OCI-M1 (cell line): ENCODE measurements at places on chromosomes 1 and 21.
A peak's percentile ranks its signal among the peaks of the same experiment; 100 is the strongest.

GRCh38 chr1:23083714-23084480 lies 64.6 kb downstream of the KDM1A start:
- no peak for DNase-seq

DNA sequence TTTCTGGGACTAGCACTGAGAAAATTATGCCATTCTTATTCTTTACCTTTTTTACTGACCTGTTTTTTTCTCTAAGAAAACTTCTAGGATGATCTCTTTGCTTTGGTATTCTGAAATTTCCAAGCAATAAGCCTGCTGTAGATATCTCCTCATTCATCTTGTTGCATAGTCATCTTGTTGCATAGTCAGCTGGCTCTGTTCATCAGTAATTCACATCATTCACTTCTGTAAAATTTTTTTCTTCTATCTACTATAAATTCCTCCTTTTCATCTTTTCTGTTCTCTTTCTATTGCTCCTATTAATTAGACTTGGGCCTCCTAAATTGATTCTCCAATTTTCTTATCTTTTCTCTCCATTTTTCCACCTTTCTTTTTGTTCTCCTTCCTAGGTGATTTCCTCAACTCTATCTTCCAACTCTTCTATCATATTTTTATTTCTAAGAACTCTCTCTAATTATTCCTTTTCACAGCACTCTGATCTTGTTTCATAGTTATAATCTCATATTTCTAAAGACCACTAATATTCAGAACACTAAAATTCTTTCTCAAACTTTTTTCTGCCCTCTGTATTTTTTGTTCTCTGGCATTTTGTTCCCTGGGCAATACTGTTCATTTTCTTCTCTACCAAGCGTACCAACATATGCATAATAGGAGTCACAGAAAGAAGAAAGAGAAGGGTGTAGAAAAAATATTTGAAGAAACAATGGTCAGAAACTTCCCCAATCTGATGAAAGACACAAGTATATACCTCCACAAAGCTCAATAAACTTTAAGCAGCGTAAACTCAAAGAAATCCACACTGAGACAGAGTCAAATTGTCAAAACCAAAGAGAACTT lies 17.7 kb downstream of the TUT4 start:
- peak; percentile 34 for DNase-seq

DNA sequence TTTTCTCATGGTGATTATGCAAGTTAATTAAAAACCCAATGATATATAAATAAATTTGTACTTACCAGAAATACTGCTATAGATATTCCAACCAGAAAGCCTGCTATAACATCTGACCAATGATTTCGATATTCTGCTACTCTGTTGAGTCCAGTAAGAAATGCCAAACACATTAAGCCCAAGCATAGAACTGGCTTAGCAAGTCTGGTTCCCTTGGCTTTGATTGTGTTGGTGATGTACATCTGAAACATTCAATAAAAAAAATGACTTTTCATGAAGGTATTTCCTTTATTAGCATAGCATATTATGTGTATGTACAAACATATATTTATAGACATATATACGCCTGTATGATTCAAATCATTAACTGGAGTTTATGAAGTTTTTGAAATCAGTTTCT lies 82.8 kb downstream of the PLPPR5 start:
- DNase-seq, result no peak

GRCh38 chr1:47841356-47841755 lies 155.8 kb downstream of the TRABD2B start:
- no peak for DNase-seq

DNA sequence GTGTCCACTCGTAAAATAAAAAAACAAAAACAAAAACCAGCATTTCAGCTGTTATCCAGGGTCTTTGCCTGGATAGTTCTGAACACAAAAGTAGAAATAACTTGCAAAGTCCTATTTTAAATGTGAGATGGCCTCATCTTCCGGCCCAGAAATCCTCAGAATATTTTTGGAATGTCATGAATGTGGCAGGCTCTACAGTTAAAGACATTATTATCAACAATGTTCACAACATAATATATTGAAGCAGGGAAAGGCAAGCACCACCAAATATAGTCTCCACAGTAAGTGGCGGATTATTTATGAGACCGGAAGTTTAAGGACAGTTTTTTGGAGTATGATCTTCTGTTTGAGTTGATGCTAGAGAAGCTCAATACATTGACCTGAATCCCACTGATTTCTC lies 1.2 kb upstream of the C1orf198 start:
- no peak for DNase-seq

DNA sequence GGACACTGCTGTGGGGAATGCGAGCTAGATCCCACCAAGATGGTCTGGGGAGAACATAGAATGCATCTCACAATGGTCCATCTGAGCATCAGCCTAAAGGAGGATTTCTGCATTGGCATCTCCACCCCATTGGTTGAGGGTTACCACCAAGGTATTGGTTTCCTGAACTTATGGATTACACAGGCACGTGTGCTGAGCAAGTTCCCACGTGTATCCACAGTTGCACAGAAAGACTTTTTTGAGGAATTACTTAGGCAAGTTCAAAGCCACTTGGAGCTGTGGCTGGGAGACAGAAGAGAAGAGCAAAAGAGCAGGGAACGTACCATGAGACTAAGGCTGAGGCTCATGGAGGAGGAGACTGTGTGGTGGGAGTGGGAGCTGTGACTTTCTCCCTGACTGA lies 43.1 kb downstream of the KCNA2 start:
- DNase-seq, result no peak

- DNase-seq, result peak; percentile 98
Measured at GRCh38 chr1:179016706-179017382, 8.8 kb upstream of the FAM20B start.

- no peak for DNase-seq
Measured at GRCh38 chr21:43728154-43728466, 9.2 kb downstream of the PDXK start.

DNA sequence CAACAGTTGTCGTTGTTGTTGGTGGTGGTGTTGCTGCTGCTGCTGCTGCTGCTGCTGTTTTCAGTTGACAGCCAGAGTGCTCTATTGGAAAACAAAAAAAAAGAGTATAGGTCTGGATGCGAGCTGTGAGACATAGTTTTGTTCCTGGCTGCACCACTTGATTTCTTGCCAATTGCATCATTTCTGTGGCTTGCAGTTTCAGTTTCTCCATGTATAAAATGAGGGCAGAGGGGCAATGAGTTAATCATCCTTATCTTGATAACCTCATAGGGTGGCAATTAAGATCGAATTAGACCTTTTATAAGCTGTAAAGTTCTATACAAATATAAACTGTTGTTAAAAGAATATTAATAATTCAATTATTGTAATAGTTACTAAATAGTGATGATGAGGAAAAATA lies 156.7 kb downstream of the DMRTA2 start:
- DNase-seq, result peak; percentile 95

- DNase-seq, result no peak
Measured at GRCh38 chr1:92324784-92325183, 25.9 kb downstream of the RPAP2 start.

DNA sequence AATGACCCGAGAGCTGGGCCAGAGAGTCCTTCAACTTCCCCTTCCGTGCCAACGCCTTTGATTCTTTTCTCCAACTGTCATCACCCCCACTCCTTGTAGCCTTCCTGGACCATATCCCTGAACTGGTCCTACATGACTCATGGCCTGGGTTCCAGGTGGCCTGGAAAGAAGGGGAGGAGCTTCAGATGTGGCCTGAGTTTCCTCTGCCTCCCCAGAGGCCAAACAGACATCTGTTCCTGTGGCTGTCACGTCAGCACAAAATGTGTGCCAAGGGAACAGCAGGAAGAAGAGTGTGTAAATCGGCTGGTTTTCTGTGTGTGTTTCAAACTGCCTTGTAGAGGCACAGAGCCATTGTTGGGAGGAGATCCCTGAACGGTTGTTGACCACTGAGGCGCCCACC lies 24.9 kb upstream of the KIRREL1 start:
- DNase-seq, result no peak

GRCh38 chr1:231584117-231584516 lies 42.5 kb upstream of the DISC1 start:
- peak; percentile 78 for DNase-seq

DNA sequence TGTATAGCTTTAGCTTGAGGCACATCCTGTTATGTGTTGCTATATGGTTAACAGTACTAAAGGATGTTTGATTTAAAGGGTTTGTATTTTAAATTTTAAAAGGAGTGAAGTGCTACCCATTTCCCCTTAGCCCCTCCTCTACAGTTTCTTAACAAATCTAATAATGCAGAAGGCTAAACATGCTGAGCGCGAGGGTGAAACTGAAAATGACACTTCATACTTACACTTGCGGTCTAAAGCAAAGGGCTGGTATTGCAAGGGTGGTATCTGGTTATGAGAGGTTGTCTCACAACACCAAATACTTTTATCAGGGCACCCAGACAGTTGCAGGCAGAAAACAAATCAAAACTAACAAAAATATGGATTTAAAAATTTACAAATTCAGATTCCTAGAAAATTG lies 172.3 kb downstream of the SIPA1L2 start:
- no peak for DNase-seq

DNA sequence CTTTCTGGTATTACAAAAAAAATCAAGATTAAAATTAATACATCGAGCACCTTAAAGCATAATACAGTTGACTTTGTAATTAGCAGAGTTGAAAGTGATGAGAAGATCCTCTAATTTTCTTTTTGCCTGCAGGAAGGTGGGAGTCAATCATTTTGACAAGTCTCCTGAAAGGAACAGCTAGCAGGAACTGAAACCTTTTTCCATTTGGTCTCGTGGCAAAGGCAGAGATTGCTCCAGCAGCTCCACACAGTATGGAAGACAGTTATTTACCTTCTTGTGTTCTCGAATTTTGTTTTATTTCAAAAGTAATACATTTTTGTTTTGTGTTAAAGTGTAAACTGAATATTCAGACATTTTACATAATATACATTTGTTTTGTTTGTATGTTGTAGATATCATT lies 7.7 kb downstream of the S100PBP start:
- no peak for DNase-seq

- DNase-seq, result no peak
Measured at GRCh38 chr1:2598329-2598931, 11.9 kb downstream of the PRXL2B start.

DNA sequence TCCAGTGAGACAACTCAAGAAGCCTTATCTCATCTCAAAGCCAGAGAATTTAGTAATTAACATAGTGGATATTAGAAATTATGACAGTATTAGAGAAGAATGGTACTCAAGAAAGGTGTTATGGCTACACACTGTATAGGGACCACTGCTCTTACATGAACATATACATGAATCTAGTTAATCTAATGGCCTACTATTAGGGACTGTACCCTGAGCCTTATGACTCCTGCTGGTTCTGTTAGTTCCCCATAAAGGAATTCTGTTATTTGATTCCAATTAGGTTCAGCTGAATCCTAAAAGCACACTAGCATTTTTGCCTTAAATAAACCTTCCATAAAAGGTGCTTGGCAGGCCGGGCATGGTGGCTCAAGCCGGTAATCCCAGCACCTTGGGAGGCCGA lies 39.7 kb downstream of the EGLN1 start:
- DNase-seq, result no peak

DNA sequence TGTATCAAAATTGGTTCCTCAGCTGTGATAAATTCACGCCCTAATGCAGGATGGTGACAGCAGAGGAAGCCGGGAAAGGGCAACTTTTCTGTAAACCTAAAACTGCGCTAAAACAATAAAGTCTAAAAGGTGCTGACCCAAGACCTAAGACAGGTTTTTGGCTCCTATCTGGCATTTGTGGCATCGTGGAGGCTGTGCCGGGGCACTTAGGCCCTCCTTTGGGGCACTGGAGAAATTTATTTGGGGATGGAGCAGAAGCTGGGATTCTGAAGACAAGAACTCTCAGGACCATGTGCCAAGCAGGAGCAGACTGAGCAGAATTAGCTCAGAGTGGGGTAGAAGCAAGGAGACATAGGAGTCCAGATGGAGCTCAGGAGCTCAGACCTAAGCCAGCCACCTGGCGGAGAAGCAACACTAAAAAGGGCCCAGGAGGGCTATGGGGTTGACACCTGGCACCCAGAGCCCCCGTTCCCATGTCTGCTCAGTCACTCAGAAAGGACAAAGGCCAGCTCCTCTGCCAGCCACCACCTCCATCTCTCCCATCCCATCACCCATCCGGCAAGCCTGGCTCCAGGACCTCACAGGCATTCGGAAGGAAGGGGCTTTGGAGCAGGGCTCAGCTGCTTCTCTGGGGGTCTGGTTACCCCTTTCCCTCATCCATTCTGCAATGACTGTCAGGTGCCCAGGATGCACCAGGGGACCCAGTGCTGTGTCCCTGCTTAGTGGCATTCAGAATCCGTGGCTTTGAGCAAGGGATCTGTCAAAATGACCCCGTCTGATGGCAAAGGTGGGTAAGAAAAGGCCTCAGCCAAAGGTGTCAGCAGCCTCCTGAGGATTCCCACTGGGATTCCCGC lies 347.7 kb downstream of the NPHP4 start:
- no peak for DNase-seq

DNA sequence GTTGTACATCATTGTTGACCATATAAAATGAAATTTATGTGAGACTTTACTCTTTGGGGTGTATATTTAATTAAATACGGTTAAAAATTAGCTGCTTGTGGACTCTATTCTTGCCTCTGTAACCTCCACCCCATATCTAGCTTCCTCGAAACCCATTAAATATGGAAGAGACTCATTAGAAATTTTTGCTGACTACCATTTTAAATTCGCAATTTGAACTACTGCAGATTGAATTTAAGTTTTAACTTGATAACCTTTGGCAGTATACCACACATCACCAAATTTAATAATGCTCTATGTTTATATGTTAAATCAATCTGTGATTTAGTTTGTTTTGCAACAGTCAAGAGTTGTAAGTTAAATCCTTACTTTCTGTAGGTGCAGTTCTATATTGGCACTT lies 88.5 kb upstream of the QSOX1 start:
- DNase-seq, result no peak

DNA sequence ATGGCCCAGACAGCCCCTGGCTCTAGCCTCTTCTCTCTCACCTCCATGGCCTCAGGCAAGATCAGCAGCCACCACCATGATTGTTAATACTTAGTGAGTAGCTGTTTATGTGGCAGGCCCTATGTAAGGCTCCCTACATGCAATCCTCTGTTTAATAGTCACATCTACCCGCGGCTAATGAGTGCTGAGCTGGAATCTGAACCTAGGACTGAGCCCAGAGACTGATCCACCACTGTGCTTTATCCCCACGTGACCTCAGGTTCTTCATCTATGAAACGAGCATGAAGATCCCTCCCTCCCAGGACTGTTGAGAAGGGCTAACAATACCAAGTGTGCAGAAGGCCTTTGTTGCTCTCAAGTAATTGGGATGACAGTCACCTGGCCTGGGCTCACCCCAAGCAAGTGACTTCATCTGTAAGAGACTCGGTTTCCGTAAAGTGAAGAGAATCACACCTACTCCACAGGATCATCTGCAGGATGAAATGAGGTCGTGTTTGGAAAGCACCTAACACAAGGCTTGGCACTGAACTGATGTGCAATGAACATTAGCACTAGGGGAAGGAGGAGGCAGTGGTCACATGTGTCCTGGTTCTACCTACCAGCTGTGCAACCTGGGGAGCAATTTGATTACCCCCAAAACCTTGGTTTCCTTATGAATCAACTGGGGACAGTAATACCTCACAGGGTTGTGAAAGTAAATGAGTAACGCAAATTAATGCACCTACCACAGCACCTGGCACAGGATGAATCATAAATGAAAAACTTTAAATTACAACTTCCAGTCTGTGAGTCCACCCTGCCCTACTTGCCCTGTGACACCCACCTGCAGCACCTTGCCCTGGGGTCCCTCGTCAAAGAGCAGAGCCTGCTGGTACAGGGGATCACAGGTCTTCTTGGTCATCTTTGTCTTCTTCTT lies 37.2 kb downstream of the RIMS3 start:
- DNase-seq, result no peak
